ENCODE measurements at places on chromosomes 5 and 9.

DNA sequence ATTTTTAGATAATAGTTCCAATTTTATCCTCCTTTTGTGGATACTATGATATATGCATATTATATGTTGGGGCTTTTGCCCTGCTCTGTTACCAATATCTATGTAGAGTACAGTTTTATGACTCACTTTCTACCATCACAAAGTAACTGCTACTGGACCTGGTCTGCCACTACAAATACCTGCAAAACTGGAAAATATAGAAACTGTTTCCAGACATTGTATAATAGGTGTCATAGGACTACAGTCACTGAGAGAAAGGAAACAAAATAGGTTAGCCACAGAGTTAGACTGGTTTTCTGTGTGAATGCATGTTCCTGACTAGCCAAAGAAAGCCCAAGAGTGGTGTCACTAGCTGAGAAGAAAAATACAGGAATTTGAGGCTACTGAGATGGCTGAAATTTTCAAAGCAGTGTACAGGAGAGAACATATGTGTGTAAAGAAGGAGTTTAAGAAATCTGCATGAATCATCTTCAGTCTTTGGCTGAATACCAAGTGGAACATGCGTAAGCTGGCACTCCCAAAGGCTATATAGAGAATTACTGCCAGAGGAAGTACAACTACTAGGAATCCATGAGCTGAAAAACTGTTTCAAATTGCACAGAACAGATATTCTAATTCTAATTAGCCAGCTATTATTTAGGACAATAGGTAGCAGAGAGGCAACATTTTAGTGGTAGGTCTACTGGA is 29.0 kb upstream of the FAM174A start:
- DNase-seq, result no peak

- no peak for DNase-seq
Observed at GRCh38 chr5:53453898-53454718, 26.3 kb upstream of the FST start.

DNA sequence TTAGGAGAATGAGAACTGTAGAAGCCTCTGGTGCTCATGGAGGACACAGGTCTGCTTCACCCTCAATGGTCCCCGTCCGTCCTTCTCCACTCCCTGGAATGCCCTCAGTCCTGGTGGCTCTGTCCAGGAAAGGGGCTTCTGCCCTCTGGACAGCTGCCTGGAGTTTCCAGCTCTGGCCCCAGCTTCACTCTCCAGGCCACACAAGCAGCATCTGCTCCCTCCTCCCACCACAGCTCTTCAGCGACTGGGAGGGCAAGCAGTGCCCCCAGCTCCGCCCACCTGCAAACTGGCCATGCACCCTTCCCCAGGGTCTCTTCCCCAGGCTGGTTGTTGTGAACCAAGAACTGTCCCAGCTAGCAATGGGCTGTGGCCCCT is 4.7 kb downstream of the SARDH start:
- DNase-seq, result no peak

DNA sequence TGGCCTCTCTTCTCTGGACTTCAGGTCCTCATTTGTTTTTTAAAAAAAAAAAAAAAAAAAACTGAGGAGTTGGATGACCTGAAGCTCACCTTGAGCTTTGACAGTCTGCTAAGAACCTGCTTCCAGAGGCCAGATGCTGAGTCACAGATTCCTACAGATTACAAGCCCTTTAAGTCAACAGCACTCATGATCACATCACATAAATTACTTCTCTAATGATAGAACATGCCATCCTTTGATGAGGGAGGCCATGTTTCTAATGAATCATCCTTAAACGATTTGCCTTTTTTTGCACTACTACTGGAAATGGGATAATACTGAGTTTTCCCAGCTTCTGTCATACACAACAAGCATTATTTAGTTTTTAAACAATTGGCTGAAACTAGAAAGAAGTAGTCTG is 34.2 kb upstream of the MYOT start:
- DNase-seq, result no peak

- DNase-seq, result no peak
Observed at GRCh38 chr9:135798263-135798585, 96.2 kb downstream of the KCNT1 start.

- no peak for DNase-seq
Observed at GRCh38 chr5:143659599-143660238, 152.2 kb upstream of the HMHB1 start.

GRCh38 chr9:96686638-96687335 is 31.7 kb upstream of the PRXL2C start:
- DNase-seq, result no peak

GRCh38 chr5:10690460-10691440 is 70.3 kb downstream of the DAP start:
- DNase-seq, result no peak

DNA sequence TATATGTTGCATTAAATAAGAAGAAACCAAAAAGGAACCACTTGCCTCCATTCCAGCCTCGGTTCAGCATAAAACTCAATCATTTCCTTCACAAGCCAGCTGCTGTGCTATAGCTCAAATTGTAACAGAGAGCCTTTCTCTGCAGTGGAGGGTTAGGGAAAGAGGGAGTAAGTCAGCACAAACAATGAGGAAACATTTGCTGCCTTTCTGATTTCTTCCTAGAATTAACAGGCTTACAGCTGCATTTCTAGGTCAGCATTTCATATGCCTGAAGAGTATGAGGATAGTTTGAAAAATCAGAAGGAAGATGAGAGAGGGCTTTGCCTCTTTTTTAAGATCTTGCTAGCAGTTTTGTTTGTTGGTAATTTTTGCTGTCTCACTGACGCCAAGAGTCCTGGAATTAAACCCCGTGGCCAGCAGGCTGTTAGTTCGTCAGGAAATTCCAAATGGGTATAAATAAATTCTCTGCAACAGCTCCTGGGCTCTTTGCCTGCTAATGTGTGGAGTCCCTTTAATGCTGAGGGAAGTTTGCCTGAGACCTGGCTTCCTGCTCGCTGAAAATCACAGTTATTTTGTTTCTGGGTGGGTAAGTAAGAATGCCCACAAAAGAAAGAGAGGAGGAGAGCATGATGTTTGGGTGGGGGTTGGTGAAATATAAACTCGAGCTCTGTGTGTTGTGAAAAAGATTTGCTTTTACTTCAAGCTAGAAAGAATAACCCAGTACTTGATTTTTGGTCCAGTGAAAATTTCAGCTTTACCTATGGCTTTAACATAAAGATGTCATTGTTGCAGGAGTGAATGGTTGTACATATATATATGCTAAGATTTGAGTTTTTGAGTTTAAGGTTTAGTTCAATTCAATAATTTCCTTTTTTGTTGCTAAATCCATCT is 148.1 kb upstream of the DMRT1 start:
- no peak for DNase-seq

DNA sequence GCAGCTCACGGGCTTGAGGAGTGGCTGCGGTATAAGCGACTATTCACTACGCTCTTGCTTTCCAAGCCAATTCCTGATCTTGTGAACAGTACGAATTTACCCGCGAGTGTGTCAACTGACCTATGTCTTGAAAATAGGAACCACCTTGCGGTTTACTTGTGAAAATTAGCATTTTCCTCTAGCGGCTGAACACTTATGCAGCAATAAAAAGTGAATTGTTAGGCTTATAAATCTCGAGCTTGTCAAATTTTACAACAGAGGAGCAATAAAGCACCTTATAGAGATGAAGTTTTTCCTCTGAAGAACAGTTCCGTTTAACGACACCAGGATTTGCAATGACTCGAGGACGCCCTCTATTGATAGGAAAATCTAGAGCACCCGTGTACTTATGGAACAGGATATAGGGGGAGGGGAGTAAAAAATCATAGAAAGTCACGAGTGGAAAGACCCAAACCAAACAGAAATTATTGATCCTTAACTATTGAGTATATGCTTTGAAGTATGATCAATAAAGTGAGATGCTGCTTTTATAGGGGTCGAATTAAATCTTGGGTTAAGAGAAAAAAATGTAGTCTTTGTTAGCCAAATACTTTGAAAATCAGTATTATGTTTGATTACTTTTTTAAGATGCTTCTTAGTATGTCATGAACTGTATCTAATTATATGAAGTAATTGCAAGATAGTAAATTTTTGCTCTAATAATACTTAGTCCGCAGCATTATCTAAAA is 1.9 kb upstream of the RGMB start:
- peak; percentile 52 for DNase-seq

- no peak for DNase-seq
Observed at GRCh38 chr5:67204821-67205220, 8.2 kb upstream of the CD180 start.
